Activated T-cell treated with anti-CD3 and anti-CD28 coated beads, Interleukin-2, amount 50 U/mL, for 72 hours (primary cell): ENCODE measurements at places on chromosomes 2 and 18. TPM values are rescaled to one million over a fixed set of nuclear protein-coding genes. Genes with fewer than 3 reads are reported as not detected.

GRCh38 chr2:42156721-42157120, 12.4 kb upstream of the EML4 start:
- H3K4me1 ChIP-seq, result no peaks in the 10 kb centered on the region
- no peaks in the 10 kb centered on the region for H3K36me3 ChIP-seq
- no peaks in the 10 kb centered on the region for H3K27me3 ChIP-seq
- no peak overlapping the region for H3K4me3 ChIP-seq

FAM161A gene
- total RNA-seq, result 9.1 TPM

DNA sequence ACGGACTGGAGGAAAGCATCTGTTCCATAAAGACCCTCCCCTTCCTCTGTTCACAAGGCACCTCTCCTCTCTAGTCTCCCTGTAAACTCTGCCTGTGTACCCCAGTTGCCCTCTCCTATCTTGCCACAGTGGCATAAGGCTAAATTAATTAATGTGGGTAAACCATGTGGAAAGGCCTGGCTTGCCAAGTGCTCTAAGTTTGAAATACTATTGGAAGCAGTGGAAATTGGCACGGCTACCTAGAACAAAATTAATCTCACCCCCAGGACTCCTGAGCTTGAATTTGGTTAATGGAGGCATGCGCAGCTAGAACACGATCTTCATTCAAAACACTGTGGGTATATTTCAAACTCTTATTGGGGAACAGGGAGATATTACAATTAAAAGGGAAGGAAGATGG, 19.2 kb upstream of the SLC14A2 start:
- no peaks in the 10 kb centered on the region for H3K4me1 ChIP-seq
- H3K36me3 ChIP-seq, result no peaks in the 10 kb centered on the region
- H3K27me3 ChIP-seq, result peaks cover 7% of the 10 kb centered on the region
- H3K4me3 ChIP-seq, result no peak overlapping the region

NOL4 gene
- not detected for total RNA-seq

DNA sequence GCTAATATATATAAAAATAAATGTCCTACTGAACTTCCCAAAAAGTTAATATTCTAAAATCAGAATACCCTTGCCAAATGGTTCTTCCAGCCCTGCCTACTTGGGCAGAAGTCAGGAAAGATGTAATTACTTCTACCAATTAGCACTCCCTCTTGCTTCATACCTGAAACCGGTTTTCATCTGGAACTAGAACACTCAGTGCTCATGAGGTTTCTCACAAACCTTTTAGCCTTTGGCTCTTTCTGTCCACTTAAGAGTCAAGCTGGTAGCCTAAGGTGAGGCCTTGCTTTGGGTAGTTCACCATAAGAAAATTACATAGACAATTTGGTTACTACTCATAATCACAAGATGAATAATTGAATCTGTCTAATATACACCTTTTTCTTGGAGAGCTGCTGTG, 4.1 kb downstream of the DSG3 start:
- no peak for DNase-seq

DNA sequence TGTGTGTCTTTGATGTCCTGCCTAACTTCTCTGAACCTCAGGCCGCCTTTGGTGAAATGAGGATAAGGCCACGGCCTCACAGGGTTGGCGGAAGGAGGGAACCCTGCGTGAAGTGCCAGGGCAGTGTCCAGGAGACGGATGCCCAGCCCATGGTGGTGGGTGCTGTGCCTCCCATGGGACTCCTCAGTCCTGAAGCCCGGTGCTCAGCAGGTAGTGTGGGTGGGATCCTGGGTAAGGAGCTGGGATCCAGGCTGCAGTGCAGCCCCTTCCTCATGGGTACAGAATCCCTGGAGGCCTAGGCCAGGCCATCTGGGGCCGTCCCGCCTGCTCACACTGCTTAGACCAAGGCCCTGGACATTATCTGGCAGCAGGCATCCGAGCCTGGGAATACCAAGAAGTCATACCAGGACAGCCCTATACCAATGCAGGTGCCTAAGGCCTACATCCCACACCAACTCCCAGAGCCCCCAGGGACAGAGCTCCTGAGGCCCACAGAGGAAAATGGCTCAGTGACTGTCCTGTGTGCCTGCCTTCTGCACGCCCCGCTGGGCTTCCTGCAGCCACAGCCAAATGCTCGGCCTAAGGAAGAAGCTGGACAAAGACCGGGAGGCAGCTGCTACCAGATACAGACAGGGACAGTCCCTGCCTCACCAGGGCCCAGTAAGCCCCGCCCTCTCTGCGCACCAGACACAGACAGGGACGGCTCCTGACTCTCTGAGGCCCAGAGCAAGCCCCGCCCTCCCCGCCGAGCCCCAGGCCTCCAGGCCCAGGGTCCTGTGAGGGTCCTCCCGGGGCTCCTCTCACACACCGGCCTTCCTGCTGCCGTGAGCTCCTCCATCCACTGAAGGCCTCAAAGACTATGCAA, 78.0 kb downstream of the NDUFA10 start:
- H3K4me3 ChIP-seq, result no peak overlapping the region
- no peak for DNase-seq
- no peaks in the 10 kb centered on the region for H3K27me3 ChIP-seq
- peaks cover 2% of the 10 kb centered on the region for H3K36me3 ChIP-seq
- H3K27ac ChIP-seq, result no peak overlapping the region

GRCh38 chr2:98698896-98699295, 32.0 kb downstream of the MGAT4A start:
- H3K4me3 ChIP-seq, result no peak overlapping the region
- H3K4me1 ChIP-seq, result peaks cover 77% of the 10 kb centered on the region
- H3K27me3 ChIP-seq, result no peaks in the 10 kb centered on the region
- no peak for DNase-seq
